Mammary microvascular endothelial cell (primary cell): ENCODE measurements at places on chromosomes 2 and 18. TPM values are rescaled to one million over a fixed set of nuclear protein-coding genes. Genes with fewer than 3 reads are reported as not detected.

Gene AFF3
- 0.49 and 0.80 TPM in 2 replicates for total RNA-seq

Gene EFR3B
- 0.67 and 0.79 TPM in 2 replicates for total RNA-seq

Gene LYG1
- not detected in 2 replicates for total RNA-seq

Gene CRACDL
- 12.0 and 13.3 TPM in 2 replicates for total RNA-seq

Gene ASXL3
- not detected in 2 replicates for total RNA-seq

Gene ARHGEF33
- 0.07 TPM in 1 of 2 replicates, not detected in the other for total RNA-seq

Gene ERFE
- total RNA-seq, result 1.3 and 1.5 TPM in 2 replicates

Gene PARD3B
- 3.0 and 3.1 TPM in 2 replicates for total RNA-seq

Gene TTC32
- total RNA-seq, result 1.7 and 3.7 TPM in 2 replicates

Gene CHRND
- total RNA-seq, result not detected in 2 replicates

Gene IL36G
- total RNA-seq, result not detected in 2 replicates

Gene CERS6
- 6.5 and 6.8 TPM in 2 replicates for total RNA-seq

Gene AGBL5
- total RNA-seq, result 16.4 and 17.5 TPM in 2 replicates

Gene MTCL1
- total RNA-seq, result 14.3 and 17.1 TPM in 2 replicates

Gene CIDEA
- total RNA-seq, result 7.2 and 8.2 TPM in 2 replicates

Gene WIPF1
- 12.4 and 17.1 TPM in 2 replicates for total RNA-seq

Gene NYAP2
- not detected in 2 replicates for total RNA-seq

Gene RGPD8
- 1.5 and 2.1 TPM in 2 replicates for total RNA-seq

Gene RTP5
- not detected in 2 replicates for total RNA-seq

Gene C1GALT1C1L
- total RNA-seq, result not detected in 2 replicates

Gene TLK1
- 10.0 and 13.2 TPM in 2 replicates for total RNA-seq

Gene OSR1
- 0.40 TPM in 1 of 2 replicates, not detected in the other for total RNA-seq

Gene NFATC1
- total RNA-seq, result 9.4 and 11.2 TPM in 2 replicates

Gene PRSS56
- not detected in 2 replicates for total RNA-seq

Gene UPP2
- total RNA-seq, result not detected in 2 replicates

Gene GAD1
- not detected in 2 replicates for total RNA-seq

Gene CNTNAP5
- not detected in 2 replicates for total RNA-seq

Gene AMER3
- total RNA-seq, result not detected in 2 replicates

Gene RAPGEF4
- 7.2 and 12.8 TPM in 2 replicates for total RNA-seq

Gene SPOPL
- 5.8 and 7.1 TPM in 2 replicates for total RNA-seq

Gene MEP1B
- total RNA-seq, result not detected in 2 replicates

Gene EPB41L3
- 57.3 and 63.3 TPM in 2 replicates for total RNA-seq

Gene RABL2A
- 0.98 and 2.1 TPM in 2 replicates for total RNA-seq

Gene PAX3
- not detected in 2 replicates for total RNA-seq

Gene PSMA8
- not detected in 2 replicates for total RNA-seq

Gene CDH7
- not detected in 2 replicates for total RNA-seq

Gene STPG4
- 0.33 TPM in 1 of 2 replicates, not detected in the other for total RNA-seq

Gene TEKT4
- total RNA-seq, result not detected in 2 replicates

Gene GKN2
- 0.20 TPM in 1 of 2 replicates, not detected in the other for total RNA-seq

Gene FSIP2
- total RNA-seq, result 0.20 TPM in 1 of 2 replicates, not detected in the other

Gene NPHP1
- total RNA-seq, result 2.5 and 5.7 TPM in 2 replicates

Gene CDH20
- total RNA-seq, result 0.05 and 0.07 TPM in 2 replicates

Gene SERPINB12
- total RNA-seq, result not detected in 2 replicates

Gene SIX3
- not detected in 2 replicates for total RNA-seq

Gene NGEF
- 0.53 and 1.1 TPM in 2 replicates for total RNA-seq

Gene POTEC
- not detected in 2 replicates for total RNA-seq
